T-cell (primary cell): ENCODE measurements at places on chromosomes 1 and 21.

- peak overlapping the region; percentile 69 for H3K27ac ChIP-seq
- peaks cover 4% of the 10 kb centered on the region for H3K36me3 ChIP-seq
- no peaks in the 10 kb centered on the region for H3K27me3 ChIP-seq
- peaks cover 20% of the 10 kb centered on the region for H3K4me1 ChIP-seq
- H3K4me3 ChIP-seq, result peak overlapping the region; percentile 69
- no peak for DNase-seq
Observed at GRCh38 chr1:84146411-84147032, 2.5 kb downstream of the PRKACB start.

GRCh38 chr1:57623039-57623790 is 199.4 kb upstream of the DAB1 start:
- H3K27ac ChIP-seq, result no peak overlapping the region
- H3K4me3 ChIP-seq, result no peak overlapping the region
- no peak for DNase-seq
- H3K36me3 ChIP-seq, result no peaks in the 10 kb centered on the region
- no peaks in the 10 kb centered on the region for H3K4me1 ChIP-seq
- H3K27me3 ChIP-seq, result no peaks in the 10 kb centered on the region

DNA sequence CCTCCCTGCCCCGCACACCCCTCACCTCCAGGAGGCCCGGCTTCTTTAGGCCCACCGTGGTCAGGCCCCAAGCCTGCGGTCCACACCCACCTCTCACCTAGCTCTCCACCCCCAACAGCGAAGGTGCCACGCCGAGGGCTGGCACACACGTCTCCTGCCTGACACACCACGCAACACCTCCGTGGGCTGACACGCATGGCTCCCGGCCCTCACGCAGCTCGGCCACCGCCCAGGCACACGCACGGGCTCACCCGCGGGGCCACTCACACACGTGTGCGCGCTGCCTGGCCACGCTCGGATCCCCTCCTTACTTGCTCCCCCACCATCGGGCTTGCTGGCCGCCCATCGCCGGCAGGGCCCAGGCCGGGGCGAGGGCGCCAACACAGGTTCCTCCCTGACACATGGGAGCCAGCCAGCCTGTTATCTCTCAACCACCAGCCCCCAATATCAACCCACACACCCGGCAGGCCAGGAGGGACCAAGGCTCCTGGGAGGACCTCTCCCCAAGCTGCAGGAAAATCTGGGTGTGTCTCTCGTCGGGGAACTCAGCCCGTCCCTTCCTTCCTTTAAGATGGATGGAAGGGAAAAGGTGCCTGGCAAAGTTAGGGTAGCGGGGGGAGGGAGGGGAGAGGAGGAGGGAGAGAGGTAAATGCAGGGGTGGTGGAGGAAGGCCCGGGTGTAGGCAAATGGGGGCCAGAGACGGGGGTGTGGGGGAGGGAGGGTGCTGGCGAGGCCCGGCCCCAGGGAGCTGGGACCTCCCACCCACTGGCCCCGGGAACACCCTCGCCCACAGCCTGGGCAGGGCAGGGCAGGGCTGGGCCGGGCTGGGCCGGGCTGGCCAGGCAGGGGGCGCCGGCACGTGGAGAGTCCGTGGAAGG is 546 bp downstream of the ELOVL1 start:
- H3K27me3 ChIP-seq, result no peaks in the 10 kb centered on the region

DNA sequence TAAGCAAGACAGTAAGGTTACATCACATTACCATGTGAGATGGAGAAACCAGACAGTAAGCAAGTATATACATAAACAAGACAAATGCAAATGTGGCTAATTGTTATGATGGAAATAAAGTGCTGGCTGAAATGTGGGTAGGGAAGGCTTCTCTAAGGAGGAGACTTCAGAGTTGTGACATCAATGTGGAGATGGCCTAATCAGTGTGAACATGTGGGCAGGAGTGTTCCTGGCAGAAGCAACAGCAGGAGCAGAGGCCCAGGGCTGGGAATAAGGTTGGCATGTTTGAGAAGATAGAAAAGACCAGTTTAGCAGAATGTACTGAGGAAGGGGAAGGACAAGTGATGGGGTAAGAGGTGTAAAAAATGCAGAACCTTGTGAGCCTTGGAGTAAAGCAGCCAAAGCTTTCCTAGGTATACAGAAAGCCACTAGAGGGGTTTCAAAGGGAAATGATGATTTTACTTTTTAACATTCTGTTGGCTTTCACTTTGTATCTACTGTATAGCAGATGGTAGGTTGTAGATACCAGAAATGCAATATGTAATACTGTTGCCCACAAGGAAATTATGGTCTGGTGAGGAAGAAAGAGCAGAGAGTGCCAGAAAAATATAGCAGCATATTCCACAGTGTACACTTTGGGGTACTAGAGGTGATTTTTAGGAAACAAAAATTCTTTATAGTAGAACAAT is 197.4 kb downstream of the FGGY start:
- no peaks in the 10 kb centered on the region for H3K36me3 ChIP-seq
- H3K4me1 ChIP-seq, result no peaks in the 10 kb centered on the region
- no peak overlapping the region for H3K4me3 ChIP-seq
- no peak overlapping the region for H3K27ac ChIP-seq
- H3K27me3 ChIP-seq, result no peaks in the 10 kb centered on the region
- DNase-seq, result no peak

GRCh38 chr1:89201106-89201794 is 2.5 kb upstream of the GBP4 start:
- no peaks in the 10 kb centered on the region for H3K27me3 ChIP-seq
- H3K27ac ChIP-seq, result peak overlapping the region; percentile 60
- no peak for DNase-seq
- H3K4me3 ChIP-seq, result no peak overlapping the region
- H3K4me1 ChIP-seq, result peaks cover 16% of the 10 kb centered on the region
- peaks cover 14% of the 10 kb centered on the region for H3K36me3 ChIP-seq

- no peak overlapping the region for H3K27ac ChIP-seq
- no peaks in the 10 kb centered on the region for H3K4me1 ChIP-seq
- no peaks in the 10 kb centered on the region for H3K27me3 ChIP-seq
- H3K4me3 ChIP-seq, result no peak overlapping the region
- DNase-seq, result no peak
Observed at GRCh38 chr1:103779932-103780331, 30.2 kb downstream of the AMY1C start.

DNA sequence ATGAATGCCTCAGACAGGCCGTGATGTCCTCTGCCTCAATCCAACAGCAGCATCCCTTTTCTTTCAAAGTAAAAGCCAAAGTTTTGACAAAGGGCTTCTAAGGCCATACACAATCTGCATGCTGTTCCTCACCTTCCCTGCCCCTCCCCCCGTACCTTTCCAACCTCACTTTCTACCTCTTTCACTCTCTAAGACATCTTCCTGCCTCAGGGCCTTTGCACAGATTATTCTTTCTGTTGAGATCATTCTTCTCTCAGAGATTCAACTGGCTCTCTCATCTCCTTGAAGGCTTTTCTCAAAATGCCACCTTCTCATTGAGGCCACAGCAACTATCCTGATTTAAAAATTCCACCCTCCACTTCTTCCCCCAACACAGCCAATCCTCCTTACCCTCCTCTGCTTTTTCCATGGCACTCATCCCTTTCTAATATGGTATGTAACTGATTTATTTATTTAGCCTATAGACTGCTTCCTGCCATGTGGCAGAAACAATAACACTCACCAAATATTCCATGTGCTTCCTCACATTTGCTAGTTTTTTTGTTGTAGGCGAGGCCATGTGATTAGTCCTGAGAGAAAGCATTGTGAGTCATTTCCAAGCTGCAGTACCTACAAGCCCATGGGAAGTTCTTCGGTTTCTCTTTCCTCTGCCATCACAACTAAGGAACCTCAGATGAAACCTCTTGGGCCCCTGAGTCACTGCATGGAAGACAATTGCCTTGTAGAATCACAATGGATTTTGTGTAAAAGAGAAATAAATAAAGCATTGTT is 58.7 kb upstream of the GADD45A start:
- H3K27ac ChIP-seq, result no peak overlapping the region
- no peak overlapping the region for H3K4me3 ChIP-seq
- no peaks in the 10 kb centered on the region for H3K36me3 ChIP-seq
- no peak for DNase-seq
- H3K27me3 ChIP-seq, result no peaks in the 10 kb centered on the region

DNA sequence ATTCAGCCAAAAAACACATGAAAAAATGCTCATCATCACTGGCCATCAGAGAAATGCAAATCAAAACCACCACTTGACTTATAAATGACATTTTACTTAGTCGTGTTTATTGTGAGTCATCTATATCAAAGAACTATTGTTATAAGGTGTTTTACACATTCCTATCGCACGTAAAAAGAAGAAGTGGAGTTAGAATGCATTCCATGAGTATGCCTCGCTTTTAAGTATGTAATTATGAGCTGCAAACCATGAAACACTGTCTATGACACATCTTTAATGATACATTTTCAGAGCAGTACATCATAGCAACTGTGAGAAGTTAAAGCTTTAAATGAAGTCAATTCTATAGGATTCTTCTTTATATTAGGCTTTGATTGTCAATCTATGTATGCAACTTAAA is 614.3 kb upstream of the ADAMTS5 start:
- no peaks in the 10 kb centered on the region for H3K36me3 ChIP-seq
- no peaks in the 10 kb centered on the region for H3K4me1 ChIP-seq
- H3K27me3 ChIP-seq, result no peaks in the 10 kb centered on the region
- H3K27ac ChIP-seq, result no peak overlapping the region
- no peak overlapping the region for H3K4me3 ChIP-seq

DNA sequence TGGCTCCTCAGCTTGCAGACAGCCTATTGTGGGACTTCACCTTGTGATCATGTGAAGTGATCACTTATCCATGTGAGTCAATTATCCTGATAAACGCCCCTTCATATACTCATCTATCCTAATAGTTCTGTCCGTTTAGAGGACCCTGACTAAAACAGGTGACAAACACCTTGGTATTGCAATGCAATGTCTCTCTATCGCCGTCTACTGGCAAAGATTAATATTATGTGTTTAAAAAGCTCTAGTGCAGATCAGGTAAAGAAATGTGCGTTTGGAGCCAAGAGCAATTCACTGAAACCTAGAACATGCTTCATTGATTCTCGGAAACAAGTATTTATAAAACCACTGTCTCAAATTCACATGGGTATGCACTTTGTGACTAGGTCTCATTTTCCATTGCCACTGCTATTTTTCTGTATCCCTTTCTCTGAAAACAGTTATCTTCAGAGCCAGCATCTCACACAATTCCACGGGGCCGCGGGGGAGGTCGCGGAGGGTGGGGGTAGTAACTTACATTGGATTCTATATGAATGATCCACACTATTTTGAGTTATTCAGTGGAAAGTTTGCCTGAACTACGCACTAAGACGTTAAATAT is 554.6 kb upstream of the NCAM2 start:
- no peak overlapping the region for H3K4me3 ChIP-seq
- no peaks in the 10 kb centered on the region for H3K4me1 ChIP-seq
- no peak overlapping the region for H3K27ac ChIP-seq
- DNase-seq, result no peak
- no peaks in the 10 kb centered on the region for H3K27me3 ChIP-seq

DNA sequence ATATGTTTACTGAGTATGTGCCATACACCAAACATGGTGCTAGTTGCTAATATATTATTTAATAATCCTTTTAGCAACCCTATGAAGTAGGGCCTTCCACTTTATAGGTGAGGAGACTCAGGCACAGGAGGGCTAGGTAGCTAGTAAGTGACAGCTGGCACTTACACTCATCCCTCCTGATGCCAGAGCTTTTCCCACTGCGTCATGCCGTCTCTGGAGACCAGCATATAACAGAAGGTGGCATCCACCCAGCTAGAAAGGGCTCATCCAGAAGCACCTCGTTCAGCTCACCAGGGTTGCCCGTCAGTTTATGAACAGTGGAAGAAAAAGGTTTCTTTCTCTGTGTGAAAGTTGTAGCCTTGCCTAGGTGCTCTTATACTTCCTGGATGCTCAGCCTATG is 108.9 kb downstream of the NOS1AP start:
- no peaks in the 10 kb centered on the region for H3K27me3 ChIP-seq
- H3K4me1 ChIP-seq, result no peaks in the 10 kb centered on the region
- H3K4me3 ChIP-seq, result no peak overlapping the region
- no peak overlapping the region for H3K27ac ChIP-seq
- H3K36me3 ChIP-seq, result no peaks in the 10 kb centered on the region

DNA sequence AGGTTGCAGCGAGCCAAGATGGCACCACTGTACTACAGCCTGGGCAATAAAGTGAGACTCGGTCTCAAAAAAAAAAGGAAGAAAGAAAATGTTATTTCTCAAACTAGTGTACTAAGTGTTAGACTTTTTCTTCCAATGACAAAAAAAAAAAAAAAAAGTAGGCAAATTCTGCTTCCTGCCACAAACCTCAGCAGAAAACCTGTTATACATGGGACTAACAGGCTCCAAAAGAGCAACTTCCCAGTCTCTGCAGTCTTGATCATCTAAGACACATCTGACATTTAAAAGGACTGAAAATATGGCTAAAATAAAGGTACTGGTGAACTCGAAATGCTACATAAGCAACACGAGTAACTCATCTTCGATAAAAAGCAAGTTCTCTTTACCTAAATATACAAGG is 59.6 kb downstream of the HSF2BP start:
- no peak overlapping the region for H3K27ac ChIP-seq
- no peak overlapping the region for H3K4me3 ChIP-seq
- H3K36me3 ChIP-seq, result no peaks in the 10 kb centered on the region
- no peak for DNase-seq
- H3K27me3 ChIP-seq, result no peaks in the 10 kb centered on the region
- H3K4me1 ChIP-seq, result no peaks in the 10 kb centered on the region

GRCh38 chr1:82121421-82121820 is 320.7 kb downstream of the ADGRL2 start:
- DNase-seq, result no peak
- H3K4me3 ChIP-seq, result no peak overlapping the region
- H3K36me3 ChIP-seq, result no peaks in the 10 kb centered on the region

GRCh38 chr1:9375912-9376311 is 83.2 kb downstream of the SPSB1 start:
- DNase-seq, result no peak
- no peaks in the 10 kb centered on the region for H3K27me3 ChIP-seq

- H3K27me3 ChIP-seq, result no peaks in the 10 kb centered on the region
- H3K27ac ChIP-seq, result peak overlapping the region; percentile 71
- H3K4me3 ChIP-seq, result peak overlapping the region; percentile 64
- no peaks in the 10 kb centered on the region for H3K36me3 ChIP-seq
Observed at GRCh38 chr21:15730484-15731242, 881 bp downstream of the USP25 start.
